ENCODE measurements at places on chromosomes 1 and 21.

DNA sequence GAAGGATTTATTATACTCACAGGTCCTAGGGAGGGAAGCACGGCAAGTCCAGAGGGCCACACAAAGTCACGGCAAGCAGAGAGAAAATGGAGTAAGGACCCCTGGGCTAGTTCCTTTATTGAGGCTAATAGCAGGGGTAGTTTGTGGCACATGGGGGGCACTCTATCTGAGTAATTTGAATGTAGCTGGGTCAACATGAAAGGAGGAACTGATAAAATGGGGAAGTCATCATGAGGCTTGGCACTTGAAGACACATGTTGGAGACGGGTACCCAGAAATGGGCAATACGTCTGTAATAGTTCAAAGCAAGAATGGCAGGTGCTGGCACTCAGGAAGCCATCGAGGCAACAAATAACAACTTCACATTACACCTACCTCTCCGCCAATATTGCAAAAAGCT, 1136.4 kb downstream of the MRPL39 start:
- DNase-seq: no peak

GRCh38 chr21:20877976-20878375, 120.2 kb upstream of the NCAM2 start:
- DNase-seq: no peak

DNA sequence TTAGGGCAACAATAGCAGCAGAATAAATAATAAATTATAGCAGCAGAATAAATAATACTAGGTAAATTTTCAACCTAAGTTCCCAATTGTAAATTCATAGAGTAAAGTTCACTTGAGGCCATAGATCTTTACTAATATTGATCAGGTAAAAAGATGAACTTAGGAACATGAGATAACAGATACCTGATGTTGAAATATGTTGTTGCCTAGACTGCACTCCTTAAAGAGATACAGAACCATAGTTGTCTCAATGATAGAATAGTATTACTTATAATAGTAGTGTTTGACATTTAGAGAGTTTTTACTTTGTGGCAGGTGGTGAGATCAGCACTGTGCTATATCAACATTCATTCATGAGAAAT, 378 bp upstream of the F13B start:
- no peak for DNase-seq

- no peak for DNase-seq
These were observed 158.1 kb upstream of the C1orf174 start for GRCh38 chr1:4058122-4058521.

GRCh38 chr1:209367061-209367772, 216.3 kb upstream of the CAMK1G start:
- DNase-seq: no peak

DNA sequence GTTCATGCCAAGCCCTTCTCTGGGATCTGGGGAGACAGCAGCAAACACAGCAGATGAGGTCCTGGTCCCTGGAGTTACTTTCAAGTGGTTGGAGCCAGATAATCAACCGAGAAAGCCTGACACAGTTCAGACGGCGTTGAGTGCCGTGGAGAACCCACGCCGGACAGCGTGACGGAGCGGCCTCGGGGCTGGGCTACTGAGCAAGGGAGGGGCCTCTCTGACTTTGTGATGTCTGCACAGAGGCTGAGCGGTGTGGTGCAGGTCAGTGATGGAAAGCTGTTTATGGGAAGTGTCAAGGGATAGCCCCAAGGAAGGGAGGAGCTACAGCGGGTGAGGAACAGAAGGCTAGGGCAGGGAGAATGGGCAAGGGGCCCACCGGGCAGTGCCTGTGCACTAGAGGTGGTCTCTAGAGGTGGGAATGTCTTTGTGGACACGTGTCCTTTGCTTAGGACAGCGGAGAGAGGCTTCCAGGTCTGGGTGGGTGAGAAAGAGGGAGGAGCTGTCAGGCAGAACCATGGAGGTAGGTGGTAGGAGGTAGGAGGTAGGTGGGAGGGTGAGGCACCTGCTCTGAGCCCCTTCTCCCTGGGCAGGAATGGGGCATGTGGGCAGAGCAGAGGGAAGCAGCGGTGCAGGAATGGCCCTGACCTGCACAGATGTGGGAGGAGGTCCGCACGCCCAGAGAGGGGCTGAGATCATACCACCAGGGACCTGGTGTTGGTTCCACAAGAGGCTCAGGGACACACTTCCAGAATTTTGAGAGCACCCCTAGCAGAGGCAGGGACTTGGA, 62.8 kb downstream of the RUNX3 start:
- no peak for DNase-seq

GRCh38 chr1:248923352-248924338, 17.6 kb downstream of the PGBD2 start:
- no peak for DNase-seq

DNA sequence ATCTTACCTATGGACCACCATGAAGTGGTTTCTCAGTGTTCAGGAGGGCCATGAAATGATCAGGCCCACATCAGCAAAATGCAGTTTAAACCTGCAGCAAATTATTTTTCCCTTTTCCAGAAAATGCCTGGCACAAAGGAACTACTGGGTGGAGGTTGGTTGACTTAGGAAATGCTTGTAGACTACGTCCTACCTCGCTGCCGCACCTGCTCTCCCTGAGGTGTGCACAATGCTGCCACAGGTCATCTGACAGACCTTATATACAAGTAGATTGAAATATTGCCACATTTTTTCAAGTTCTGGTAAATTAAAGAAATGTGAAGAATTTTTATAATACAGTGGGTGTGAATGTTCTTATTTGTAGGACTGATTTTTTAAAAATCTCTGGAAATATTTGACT, 166.7 kb upstream of the PDE4B start:
- DNase-seq: no peak

- no peak for DNase-seq
These were observed 110.1 kb upstream of the VAV3 start for GRCh38 chr1:108075055-108075454.

All from activated T-helper 1 cell treated with Interleukin-2 at 50 U/mL for 16 hours (primary cell).